ENCODE measurements at places on chromosomes 16 and 17. TPM values are rescaled to one million over a fixed set of nuclear protein-coding genes. Genes with fewer than 3 reads are reported as not detected.

GRCh38 chr16:10466861-10467260, 81.0 kb downstream of the ATF7IP2 start:
- H3K4me3 ChIP-seq: no peak overlapping the region
- H3K36me3 ChIP-seq: peaks cover 44% of the 10 kb centered on the region
- peaks cover 12% of the 10 kb centered on the region for H3K4me1 ChIP-seq
- H3K27ac ChIP-seq: no peak overlapping the region
- DNase-seq: no peak
- H3K27me3 ChIP-seq: no peaks in the 10 kb centered on the region

DNA sequence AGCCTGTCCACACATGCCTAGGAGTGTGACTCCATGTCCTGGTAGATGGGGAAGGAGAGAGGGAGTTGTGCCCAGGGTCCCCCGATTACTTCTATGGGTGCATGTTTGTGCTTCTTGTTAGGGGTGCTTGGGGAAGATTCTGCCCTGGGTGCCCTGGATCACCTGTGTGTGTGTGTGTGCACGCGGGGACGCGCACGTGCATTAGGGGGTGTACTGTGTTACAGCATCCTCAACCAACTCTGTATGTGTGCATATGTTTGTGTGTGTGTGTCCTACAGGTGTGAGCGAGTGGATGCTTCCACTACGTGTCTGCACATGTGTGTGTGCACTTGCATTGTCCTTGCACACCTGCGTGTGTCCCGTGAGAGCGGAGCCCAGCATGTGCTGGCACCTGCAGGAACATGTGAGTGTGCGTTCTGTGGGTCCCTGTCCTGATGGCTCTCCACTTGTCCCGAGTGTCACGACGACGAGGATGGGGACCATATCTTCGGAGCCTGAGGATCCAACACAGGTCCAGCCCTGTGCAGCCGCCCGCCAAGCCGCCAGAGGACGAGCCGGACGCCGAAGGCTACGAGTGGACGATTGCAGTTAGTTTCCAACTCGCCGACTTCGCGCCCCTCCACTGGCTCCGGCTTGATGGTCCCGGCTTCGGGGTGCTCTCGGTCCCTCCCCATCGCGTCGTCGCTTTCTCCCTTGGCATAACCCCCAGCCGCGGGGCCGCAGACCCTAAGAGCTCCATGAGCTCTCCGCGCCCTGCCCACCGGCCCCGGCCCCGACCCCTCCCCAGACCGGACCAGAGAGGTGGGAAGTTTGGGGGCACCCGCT, 6.0 kb upstream of the TBC1D3B start:
- H3K4me3 ChIP-seq: peak overlapping the region; percentile 76
- no peaks in the 10 kb centered on the region for H3K36me3 ChIP-seq
- no peak for DNase-seq

- H3K4me1 ChIP-seq: peaks cover 9% of the 10 kb centered on the region
- no peak for DNase-seq
- peaks cover 6% of the 10 kb centered on the region for H3K27me3 ChIP-seq
- H3K27ac ChIP-seq: no peak overlapping the region
These were observed 5.5 kb downstream of the PRR29 start for GRCh38 chr17:64003526-64004121.

DNA sequence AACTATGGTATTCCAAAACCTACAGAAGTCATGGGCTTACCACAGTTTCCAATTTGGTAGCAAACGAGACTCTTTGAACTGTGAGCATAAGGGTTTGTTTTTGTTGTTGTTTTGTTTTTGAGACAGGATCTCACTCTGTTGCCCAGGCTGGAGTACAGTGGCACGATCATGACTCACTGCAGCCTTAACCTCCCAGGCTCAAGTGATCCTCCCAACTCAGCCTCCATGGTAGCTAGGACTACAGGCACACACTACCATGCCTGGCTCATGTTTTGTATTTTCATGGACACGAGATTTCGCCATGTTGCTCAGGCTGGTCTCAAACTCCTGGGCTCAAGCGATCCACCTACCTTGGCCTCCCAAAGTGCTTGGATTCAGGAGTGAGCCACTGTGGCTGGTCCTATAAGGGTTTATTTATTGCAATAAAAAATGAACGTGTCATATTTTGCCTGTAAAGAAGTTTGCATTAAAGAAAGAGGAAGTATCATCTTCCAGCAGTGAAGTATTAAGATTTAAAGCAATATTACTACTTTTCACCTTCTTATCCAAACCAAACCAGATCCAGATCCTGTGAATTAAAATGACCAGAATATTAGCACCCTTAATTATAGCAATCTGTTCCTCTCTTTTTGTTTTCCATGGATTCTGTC, 37.2 kb downstream of the KCNJ2 start:
- H3K27ac ChIP-seq: no peak overlapping the region
- H3K4me3 ChIP-seq: no peak overlapping the region
- DNase-seq: no peak
- H3K36me3 ChIP-seq: no peaks in the 10 kb centered on the region
- H3K4me1 ChIP-seq: peaks cover 42% of the 10 kb centered on the region
- H3K27me3 ChIP-seq: no peaks in the 10 kb centered on the region

DNA sequence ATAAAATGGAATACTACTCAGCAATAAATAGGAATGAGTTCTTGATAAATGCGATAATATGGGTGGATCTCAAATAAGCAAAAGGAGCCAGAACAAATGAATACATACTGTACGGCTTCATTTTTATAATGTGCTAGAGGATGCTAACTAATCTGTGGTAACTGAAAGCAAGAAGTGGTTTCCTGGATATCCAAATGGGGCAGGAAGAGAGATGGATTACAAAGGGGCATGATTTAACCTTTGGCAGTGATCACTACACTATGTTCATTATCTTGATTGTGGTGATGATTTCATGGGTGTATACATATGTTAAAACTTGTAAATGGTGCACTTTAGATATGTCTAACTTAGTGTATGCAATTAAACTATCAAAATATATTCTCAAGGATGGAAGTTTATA, 222.3 kb upstream of the TBX2 start:
- DNase-seq: no peak
- H3K4me3 ChIP-seq: no peak overlapping the region
- H3K27ac ChIP-seq: no peak overlapping the region
- peaks cover 38% of the 10 kb centered on the region for H3K4me1 ChIP-seq

DNA sequence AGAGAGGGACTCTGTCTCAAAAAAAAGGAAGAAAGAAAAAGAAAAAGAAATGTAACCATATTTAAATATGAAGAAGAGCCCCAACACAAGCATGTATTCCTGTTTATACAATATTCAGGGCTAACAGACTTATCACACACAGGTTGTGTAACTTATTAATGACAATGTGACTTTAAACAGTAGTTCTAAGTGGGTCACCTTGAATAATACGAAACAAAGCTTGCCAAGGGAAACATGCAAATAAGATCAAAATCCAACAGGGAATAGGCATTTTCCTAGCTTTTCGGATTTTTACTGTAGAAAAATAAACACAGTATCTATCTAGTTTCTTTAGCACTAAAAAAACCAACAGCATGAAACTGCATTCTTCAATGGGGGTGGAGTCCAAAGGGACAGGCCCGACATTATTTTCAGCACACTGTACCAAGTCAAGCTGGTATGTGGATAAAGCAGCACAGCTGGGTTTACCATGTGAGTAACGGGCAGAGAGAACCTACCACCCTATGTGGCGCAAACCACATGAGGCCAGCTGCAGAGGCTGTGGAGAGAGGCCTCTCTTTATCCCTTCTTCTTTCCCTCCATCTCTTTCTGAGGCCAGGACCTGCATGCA, 45.3 kb downstream of the TOM1L2 start:
- DNase-seq: no peak
- peaks cover 78% of the 10 kb centered on the region for H3K4me1 ChIP-seq
- peak overlapping the region; percentile 13 for H3K4me3 ChIP-seq
- peak overlapping the region; percentile 90 for H3K27ac ChIP-seq

- no peaks in the 10 kb centered on the region for H3K36me3 ChIP-seq
- H3K27ac ChIP-seq: peak overlapping the region; percentile 67
- H3K4me3 ChIP-seq: peak overlapping the region; percentile 92
- no peak for DNase-seq
These were observed 10.9 kb downstream of the RARA start for GRCh38 chr17:40319651-40320540.

Gene KCNJ2
- total RNA-seq: 26.8 TPM

Gene FNDC8
- total RNA-seq: not detected

Gene PDILT
- total RNA-seq: not detected

GRCh38 chr16:23107936-23108335, 41.3 kb downstream of the USP31 start:
- H3K27ac ChIP-seq: peak overlapping the region; percentile 21
- DNase-seq: no peak
- H3K36me3 ChIP-seq: peaks cover 25% of the 10 kb centered on the region
- no peaks in the 10 kb centered on the region for H3K4me1 ChIP-seq

- no peaks in the 10 kb centered on the region for H3K36me3 ChIP-seq
- DNase-seq: no peak
These were observed 15.4 kb downstream of the NAA60 start for GRCh38 chr16:3458852-3459361.

DNA sequence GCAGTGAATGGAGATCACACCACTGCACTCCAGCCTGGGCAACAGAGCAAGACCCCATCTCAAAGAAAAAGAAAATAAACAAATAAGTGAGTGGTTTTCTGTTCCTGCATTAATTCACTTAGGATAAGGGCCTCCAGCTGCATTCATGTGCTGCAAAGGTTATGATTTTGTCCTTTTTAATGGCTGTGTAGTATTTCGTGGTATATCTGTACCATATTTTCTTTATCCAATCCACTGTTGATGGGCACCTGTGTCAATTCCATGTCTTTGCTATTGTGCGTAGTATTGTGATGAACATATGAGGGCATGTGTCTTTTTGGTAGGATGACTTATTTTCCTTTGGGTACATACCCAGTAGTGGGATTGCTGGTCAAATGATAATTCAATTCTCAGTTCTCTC, 33.9 kb downstream of the SLC5A11 start:
- peaks cover 10% of the 10 kb centered on the region for H3K27me3 ChIP-seq
- no peak for DNase-seq

DNA sequence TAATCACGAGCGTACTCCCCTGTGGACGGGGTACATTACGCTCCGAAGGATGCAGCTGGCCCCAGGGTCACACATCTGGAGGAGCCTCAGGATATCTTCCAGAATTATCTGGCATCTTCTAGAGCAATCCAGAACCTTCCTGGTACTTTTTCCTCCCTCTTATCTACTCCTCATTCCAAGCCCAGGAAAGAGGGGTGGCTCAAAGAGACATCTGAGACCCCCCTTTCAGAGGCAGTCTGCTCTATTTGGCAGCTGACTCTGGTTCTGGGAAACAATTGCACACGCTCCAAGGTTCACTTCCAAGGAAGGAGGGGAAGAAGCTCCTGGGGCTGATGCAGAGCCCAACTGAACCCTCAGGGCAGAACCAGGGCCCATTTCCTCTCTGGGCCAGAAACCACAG, 14.9 kb downstream of the RBFOX3 start:
- H3K36me3 ChIP-seq: no peaks in the 10 kb centered on the region
- no peak overlapping the region for H3K4me3 ChIP-seq
- DNase-seq: no peak
- H3K27ac ChIP-seq: no peak overlapping the region
- peaks cover 10% of the 10 kb centered on the region for H3K4me1 ChIP-seq

DNA sequence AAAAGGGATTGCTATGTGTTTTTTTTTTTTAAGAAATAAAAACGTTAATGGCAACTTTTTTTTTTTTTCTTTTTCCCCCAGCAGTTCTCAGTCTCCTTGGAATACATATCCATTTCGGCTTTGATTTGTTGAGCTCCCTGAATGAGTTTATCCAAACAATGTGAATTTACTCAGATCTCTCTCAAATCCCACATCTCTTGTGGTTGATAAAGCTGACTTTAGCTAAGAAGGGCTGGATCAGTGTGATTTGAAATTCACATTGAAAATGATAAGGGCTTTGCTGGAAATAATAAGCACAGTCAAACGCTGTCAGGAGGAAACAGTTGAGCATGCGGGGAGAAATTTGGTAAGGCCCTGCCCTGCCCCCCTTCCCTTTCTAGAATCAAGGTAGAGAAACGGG, 74.1 kb upstream of the IRX3 start:
- H3K27ac ChIP-seq: no peak overlapping the region
- no peak overlapping the region for H3K4me3 ChIP-seq
- H3K36me3 ChIP-seq: no peaks in the 10 kb centered on the region
- peaks cover 29% of the 10 kb centered on the region for H3K4me1 ChIP-seq
- DNase-seq: no peak

GRCh38 chr17:80964859-80965580, 26.6 kb upstream of the CHMP6 start:
- H3K27me3 ChIP-seq: no peaks in the 10 kb centered on the region
- H3K4me3 ChIP-seq: no peak overlapping the region
- H3K27ac ChIP-seq: no peak overlapping the region

- peaks cover 4% of the 10 kb centered on the region for H3K36me3 ChIP-seq
- no peak overlapping the region for H3K4me3 ChIP-seq
- H3K27me3 ChIP-seq: no peaks in the 10 kb centered on the region
- no peak overlapping the region for H3K27ac ChIP-seq
- H3K4me1 ChIP-seq: peaks cover 25% of the 10 kb centered on the region
These were observed 17.9 kb downstream of the CMC2 start for GRCh38 chr16:80988756-80989155.

Measured in mesothelial cell of epicardium (in vitro differentiated cells).